ENCODE measurements at places on chromosomes 13 and 19.

DNA sequence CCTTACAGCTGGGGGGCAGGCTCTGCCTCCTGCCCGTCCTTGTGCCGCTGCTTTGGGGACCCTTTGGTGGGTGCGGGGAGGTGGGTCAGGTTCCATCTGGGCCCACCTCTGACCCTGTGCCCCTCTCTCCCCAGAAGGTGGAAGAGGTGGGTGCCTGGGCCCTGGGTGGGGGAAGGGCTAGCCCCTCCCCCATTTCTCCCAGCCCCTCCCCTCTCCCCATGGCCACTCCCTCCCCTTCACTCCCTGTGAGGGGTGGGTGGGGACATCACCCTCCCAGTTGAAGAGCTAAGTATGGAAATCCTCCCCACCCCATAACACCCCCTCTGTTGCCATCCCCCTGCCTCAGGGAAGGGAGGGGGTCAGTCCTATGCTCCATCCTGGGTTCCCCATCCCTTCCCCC lies 14.2 kb downstream of the ARHGEF1 start:
- no peak for DNase-seq

DNA sequence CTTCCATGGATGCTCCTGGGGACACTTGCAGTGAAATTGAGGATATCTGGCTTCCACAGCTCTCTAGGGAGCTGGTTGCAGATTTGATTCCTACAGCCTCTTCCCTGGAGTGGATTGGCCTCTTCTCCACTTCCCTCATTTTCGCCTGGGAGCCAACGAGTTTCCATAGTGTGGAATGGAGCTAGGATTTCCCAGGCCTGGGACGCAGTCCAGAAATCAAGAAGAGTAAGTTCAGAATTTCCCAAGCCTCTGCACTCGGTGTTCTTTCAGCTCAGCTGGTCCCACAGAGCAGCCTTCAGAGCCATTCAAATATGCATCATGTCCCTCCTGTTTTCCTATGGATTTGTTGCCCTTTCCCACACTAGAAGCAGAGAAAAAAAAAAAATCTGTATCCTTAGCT lies 68.2 kb downstream of the RAP2A start:
- DNase-seq = no peak

DNA sequence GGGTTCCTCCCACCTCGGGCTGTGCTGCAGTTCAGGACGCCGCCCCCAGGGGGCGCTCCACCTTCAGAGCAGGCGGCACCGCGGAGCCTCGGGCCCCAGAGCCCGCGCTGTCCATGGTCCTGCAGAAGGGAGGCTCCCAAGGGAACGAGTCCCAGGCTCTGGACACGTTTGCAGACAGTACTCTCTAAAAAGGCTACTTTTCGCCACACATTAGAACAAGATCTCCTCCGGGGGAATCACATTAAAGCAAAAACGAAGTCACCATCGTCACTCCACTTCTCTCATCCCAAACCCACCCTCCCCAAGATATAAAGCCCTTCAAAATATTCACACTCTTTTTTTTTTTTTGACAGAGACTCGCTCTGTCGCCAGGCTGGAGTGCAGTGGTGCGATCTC lies 4.6 kb upstream of the SIGLEC10 start:
- peak; percentile 80 for DNase-seq

DNA sequence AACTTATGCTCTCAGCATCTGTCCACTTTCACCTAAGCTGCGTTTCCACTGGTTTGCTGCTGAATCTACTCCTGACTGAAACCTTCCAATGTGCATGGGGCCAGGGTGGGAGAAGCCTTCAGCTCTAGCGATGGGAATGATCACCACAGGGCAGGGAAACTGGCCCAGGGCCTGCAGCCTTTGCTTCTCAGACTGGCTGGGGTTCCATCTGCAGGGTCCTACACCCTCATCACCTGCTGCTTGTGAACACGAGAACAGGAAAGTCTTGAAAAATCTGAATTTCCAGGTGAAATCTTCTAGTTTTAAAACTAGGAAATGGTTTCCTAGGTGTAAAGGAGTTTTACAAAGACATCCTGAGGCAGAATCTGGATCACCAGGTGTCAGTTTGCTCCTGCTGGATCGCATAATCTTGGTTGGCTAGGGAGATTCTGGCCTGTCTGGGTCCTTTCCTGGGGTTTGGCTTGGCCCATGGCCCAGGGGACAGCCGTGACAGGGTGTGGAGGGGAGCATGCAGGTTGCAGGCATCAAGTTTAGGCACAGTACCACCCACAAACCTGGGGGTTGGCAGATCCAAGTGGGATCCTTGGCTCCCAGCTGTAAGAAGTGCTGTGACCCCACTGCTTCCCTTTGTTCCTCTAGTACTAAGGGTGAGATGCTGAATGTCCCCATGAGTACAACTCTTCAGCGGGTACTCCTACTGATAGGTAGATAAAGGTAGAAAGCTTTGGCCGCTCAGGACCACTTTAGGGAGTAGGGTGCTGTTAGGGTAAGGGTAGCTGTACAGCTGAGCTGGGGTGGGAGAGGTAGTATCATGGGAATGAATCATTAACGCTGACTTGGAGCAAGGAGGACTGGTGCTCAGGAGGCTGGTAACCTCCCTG lies 1.8 kb upstream of the UBE2M start:
- DNase-seq = no peak

- no peak for DNase-seq
These were observed 18.7 kb downstream of the CACNG7 start for GRCh38 chr19:53927739-53928138.

GRCh38 chr19:1216756-1217155 lies 11.2 kb downstream of the STK11 start:
- DNase-seq = no peak

DNA sequence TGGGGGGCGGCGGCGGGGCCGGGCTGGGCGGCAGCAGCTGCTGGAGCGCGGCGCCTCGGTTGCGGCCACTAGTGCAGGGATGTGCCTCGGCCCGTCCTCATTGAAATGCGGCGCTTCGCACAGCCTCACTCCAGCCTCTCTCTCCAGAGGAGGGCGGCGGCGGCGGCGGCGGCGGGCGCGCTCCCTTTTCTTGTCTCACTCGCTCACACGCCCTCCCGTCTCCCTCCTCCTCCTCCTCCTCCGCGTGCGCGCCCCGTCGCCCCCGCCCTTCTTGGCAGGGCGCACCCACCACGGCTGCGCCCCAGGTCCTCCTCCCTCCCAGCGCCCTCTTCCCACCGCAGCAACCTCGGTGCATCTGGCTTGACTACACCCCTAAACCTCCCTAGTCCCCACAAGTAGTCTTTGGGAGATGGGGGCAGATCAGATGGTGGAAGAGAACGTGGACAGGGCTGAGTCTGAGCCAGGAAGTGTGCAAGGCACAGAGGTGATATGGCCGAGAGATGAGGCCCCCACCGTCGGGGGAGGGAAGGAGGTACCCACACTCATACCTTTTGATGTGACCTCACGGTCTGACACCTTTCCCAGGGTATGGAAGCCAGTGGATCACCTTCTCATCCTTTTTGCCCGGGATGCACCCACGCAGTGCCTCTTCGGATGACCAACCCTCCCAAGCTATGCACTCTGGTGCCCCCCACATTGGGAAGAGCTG lies at the start of gene DCLK1:
DCLK1 (minus strand) TSS at position 161 of the 709 bp plus-strand sequence.
- DNase-seq = no peak

GRCh38 chr19:40284251-40284500 lies 969 bp downstream of the AKT2 start:
- DNase-seq = no peak

GRCh38 chr19:55486971-55487923 lies 989 bp upstream of the SSC5D start:
- DNase-seq = peak; percentile 27

GRCh38 chr13:50001287-50001686 lies 4.4 kb downstream of the TRIM13 start:
- no peak for DNase-seq

DNA sequence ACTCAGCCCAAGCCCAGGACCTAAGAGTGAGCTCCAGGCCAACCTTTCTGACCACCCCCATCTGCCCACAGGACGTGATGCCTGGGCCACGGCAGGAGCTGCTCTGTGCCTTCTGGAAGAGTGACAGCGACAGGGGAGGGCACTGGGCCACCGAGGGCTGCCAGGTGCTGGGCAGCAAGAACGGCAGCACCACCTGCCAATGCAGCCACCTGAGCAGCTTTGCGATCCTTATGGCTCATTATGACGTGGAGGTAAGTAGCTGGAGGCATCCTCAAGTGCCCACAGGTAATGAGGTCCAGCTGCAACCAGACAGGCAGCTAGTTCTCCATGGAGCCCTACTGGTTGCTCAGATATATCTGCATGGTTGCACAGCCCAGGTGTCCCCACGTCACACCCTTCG lies 14.8 kb downstream of the DDX39A start:
- DNase-seq = no peak

- DNase-seq = no peak
These were observed 536.5 kb upstream of the SPRY2 start for GRCh38 chr13:80877209-80877943.

- no peak for DNase-seq
These were observed 156.5 kb downstream of the KCNRG start for GRCh38 chr13:50171590-50172282.

DNA sequence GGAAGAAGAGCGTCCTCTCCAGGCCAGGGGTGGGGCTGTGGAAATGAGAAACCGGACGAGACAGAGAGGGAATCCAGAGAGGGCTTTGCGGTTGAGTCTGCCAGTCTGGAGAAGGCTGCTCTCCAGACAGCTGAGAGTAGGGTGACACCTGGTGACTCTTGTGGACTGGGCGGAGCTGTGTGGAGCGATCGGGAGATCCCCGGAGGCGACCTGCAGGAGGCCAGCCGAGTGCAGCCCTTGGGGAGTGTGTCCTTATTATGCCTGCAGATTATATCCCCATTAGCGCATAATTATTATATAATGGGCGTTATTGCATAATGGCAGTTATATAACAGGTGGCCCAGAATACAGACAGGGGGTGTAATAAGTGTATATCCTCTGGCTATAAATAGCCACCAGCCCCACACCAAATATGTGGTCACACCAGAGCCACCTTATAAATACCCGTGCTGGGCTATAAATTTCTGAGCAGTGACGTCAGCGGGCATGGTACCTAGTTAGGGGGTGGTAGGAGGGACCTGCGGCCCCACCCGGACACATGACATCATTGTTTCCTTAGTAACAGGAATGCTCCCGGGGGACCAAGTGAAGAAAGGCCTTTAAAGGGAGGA lies 41.2 kb downstream of the NFIX start:
- DNase-seq = no peak

DNA sequence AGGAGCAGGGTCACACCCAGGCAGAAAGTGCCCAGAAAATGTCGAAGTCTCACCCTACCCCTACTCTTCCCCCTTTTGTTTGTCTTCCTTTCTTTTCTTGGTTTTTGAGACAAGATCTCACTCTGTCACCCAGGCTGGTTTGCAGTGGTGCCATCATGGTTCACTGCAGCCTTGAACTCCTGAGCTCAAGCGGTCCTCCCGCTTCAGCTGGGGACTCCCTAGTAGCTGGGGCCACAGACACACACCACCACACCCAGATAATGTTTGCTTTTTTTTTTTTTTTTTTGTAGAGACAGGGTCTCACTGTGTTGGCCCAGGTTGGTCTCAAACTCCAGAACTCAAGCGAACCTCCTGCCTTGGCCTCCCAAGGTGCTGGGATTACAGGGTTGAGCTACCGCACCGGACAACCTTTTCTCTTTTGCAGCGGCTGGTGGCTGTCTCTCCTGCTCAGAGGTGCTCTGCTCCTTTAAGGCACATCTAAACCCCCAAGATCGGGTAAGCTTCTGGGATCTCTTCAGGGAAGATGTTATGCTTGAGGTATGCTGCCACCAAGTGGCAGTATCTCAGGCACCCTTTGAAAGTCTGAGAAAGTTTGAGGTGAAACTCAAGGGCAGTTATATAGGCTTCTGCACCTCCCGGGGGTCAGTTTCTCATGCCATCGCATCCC lies 22.4 kb upstream of the EBI3 start:
- no peak for DNase-seq

- DNase-seq = no peak
These were observed 77.8 kb downstream of the TSHZ3 start for GRCh38 chr19:31271306-31271911.

GRCh38 chr19:35217649-35217990 lies 10.9 kb downstream of the FAM187B start:
- DNase-seq = no peak

DNA sequence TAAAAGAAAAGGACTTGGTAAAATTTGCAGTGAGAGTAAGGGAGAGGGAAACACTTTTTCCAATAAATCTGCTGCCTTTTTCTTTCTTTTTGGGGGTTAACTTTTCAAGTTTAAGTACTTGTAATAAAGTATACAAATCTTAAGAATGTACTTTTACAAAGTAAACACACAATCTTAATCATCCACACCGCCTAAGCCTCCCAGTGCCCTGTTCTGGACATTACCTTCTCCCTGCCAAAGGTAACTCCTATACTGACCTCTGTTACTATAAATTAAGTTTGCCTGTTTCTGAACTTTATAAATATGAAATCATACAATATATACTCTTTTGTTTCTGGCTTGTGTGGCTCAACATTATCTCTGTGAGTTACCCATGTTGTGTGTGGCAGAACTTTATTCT lies 137.9 kb downstream of the RGCC start:
- DNase-seq = no peak

DNA sequence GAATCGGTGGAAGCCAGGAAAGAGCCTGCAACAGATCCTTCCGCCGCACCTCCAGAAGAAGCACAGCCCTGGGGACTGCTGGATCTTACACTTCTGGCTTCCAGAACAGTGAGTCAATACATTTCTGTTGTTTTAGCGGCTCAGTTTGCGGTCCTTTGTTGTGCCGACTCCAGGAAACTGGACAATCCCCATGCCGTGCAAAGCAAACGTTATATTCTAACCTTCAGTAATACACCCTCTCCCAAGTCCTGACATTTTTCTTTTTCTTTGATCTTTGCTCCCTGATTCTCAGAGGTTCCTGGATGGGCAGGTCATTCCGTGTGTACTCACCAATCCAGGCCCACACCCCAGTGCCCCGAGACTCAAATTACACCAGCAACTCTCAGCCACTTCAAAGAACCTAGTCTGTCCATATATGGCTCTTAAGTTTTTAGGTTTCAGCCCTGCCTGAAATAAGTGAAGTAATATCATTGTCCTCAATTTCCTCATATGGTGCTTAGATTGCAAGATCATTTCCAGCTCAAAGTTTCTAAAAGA lies 387.1 kb upstream of the SGCG start:
- DNase-seq = no peak

GRCh38 chr19:8460516-8461298 lies 15.9 kb downstream of the HNRNPM start:
- DNase-seq = no peak

- DNase-seq = no peak
These were observed 1142.8 kb downstream of the PCDH9 start for GRCh38 chr13:66087269-66087710.
